ENCODE measurements at places on chromosomes 13 and 19. TPM values are rescaled to one million over a fixed set of nuclear protein-coding genes. Genes with fewer than 3 reads are reported as not detected.

DNA sequence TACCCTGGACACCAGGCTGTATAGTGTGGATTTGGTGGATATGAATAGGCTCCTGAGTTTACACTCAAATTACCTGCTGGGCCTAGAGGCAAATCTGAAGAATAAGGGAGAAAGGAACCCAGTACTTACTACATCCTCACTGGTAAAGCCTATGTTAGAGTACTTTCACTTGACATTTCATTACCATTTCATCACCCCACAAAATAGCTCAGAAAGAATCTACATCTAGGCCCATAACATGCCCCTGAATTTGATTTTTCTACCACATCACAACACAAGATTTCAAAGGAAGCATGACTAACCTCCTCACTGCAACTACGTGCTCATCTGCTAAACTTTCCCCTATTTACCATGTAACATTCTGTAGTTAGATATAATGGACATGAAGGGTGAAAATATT, 43.3 kb downstream of the VWA8 start:
- no peaks in the 10 kb centered on the region for H3K36me3 ChIP-seq
- no peak overlapping the region for H3K4me3 ChIP-seq
- H3K27me3 ChIP-seq, result no peaks in the 10 kb centered on the region
- DNase-seq, result no peak
- H3K4me1 ChIP-seq, result peaks cover 10% of the 10 kb centered on the region

GRCh38 chr19:8050274-8051096, 2.1 kb upstream of the CCL25 start:
- H3K4me1 ChIP-seq, result peaks cover 6% of the 10 kb centered on the region
- peaks cover 5% of the 10 kb centered on the region for H3K27me3 ChIP-seq
- no peak overlapping the region for H3K27ac ChIP-seq
- H3K36me3 ChIP-seq, result no peaks in the 10 kb centered on the region
- H3K4me3 ChIP-seq, result peak overlapping the region; percentile 17
- peak; percentile 82 for DNase-seq

GRCh38 chr13:45490068-45490467, 25.3 kb downstream of the COG3 start:
- no peaks in the 10 kb centered on the region for H3K4me1 ChIP-seq
- no peak overlapping the region for H3K27ac ChIP-seq
- DNase-seq, result no peak
- no peak overlapping the region for H3K4me3 ChIP-seq
- H3K36me3 ChIP-seq, result no peaks in the 10 kb centered on the region

- H3K4me1 ChIP-seq, result no peaks in the 10 kb centered on the region
- H3K27me3 ChIP-seq, result no peaks in the 10 kb centered on the region
- H3K4me3 ChIP-seq, result no peak overlapping the region
- H3K36me3 ChIP-seq, result no peaks in the 10 kb centered on the region
- DNase-seq, result no peak
These were observed 60.9 kb upstream of the MED4 start for GRCh38 chr13:48155848-48156247.

GRCh38 chr13:54486421-54487166, 1458.0 kb downstream of the OLFM4 start:
- no peaks in the 10 kb centered on the region for H3K27me3 ChIP-seq
- H3K4me3 ChIP-seq, result no peak overlapping the region
- DNase-seq, result no peak
- H3K4me1 ChIP-seq, result no peaks in the 10 kb centered on the region

DNA sequence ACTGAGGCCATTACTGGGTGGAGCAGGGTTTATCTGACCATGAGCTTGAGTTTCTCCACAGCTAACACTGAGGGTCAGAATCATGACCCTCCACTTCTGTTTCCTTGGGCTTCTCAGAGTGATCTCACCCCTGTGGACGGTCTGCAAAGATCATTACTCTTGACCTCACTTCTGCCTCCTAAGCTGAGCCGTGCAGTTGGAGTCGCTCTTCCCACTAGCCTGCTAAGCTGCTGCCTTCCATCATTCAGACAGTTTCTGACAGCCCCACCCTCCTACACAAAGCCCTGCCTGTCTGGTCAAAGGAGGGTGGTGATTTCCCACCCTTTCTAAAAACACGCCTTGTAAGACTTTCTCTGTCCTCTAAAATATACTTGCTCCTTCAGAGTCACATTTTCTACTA, 9.3 kb upstream of the FRY start:
- H3K36me3 ChIP-seq, result no peaks in the 10 kb centered on the region
- no peak overlapping the region for H3K4me3 ChIP-seq
- no peak overlapping the region for H3K27ac ChIP-seq
- H3K27me3 ChIP-seq, result no peaks in the 10 kb centered on the region
- H3K4me1 ChIP-seq, result no peaks in the 10 kb centered on the region
- no peak for DNase-seq

- no peaks in the 10 kb centered on the region for H3K36me3 ChIP-seq
- H3K27ac ChIP-seq, result peak overlapping the region; percentile 67
- no peak overlapping the region for H3K4me3 ChIP-seq
- no peaks in the 10 kb centered on the region for H3K27me3 ChIP-seq
These were observed 6.6 kb upstream of the OR10H5 start for GRCh38 chr19:15780610-15781418.

DNA sequence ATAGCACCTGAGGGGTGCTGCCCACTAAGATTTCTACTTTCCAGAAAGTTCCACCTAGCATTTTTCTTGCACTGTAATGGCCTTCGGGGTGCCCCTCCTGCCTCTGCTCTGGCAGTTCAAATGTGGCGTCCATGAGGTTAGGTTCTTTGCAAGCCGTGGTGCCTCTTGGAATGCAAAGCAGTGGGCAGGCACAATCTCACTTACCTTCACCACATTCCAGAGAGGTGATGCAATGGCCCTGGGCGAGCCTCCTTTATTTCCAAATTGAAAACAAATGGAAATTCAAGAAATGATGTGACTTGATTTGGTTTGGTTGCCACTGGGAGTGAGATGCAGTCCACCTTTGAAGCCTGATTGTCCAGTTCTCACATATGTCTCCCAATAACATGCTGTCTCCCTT, 46.9 kb downstream of the FGF9 start:
- no peak overlapping the region for H3K4me3 ChIP-seq
- no peak for DNase-seq
- H3K36me3 ChIP-seq, result no peaks in the 10 kb centered on the region
- H3K27ac ChIP-seq, result no peak overlapping the region
- H3K4me1 ChIP-seq, result no peaks in the 10 kb centered on the region

- H3K27me3 ChIP-seq, result no peaks in the 10 kb centered on the region
- H3K27ac ChIP-seq, result no peak overlapping the region
- DNase-seq, result no peak
- peaks cover 35% of the 10 kb centered on the region for H3K4me1 ChIP-seq
These were observed 61.1 kb upstream of the NPAS1 start for GRCh38 chr19:46958532-46958931.

DNA sequence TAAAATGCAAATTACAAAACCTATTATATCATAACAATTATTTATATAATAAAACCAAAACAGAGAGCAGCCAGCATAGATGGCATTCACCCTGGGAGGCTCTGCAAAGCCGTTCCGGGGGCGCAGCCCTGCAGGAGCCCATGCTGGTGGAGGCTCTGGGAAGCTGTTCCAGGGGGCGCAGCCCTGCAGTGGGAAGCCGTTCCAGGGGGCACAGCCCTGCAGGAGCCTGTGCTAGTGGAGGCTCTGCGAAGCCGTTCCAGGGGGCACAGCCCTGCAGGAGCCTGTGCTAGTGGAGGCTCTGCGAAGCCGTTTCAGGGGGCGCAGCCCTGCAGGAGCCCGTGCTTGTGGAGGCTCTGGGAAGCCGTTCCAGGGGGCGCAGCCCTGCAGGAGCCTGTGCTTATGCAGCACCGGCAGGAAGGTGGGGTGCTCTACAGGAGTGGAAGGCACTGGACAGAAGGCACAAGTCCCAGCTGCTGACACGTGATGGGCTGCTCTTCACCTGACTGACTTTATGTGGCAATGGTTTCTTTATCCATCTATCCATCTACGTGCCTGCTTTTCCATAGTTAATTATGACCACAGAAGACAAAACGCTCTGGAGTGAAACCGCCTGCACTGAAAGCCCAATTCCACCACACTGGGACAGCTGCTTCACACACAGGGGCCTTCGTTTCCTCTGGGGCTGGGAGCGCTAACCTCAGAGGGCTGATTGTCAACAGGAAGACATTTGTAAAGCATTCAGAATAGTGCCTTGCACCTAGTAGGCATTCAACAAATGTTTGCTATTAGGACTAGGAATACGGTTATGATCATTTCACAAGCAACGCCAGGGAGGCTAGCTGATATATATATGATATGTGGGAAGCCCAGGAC, 23.7 kb downstream of the PCID2 start:
- no peaks in the 10 kb centered on the region for H3K4me1 ChIP-seq
- H3K27me3 ChIP-seq, result no peaks in the 10 kb centered on the region
- H3K4me3 ChIP-seq, result no peak overlapping the region
- H3K36me3 ChIP-seq, result no peaks in the 10 kb centered on the region
- no peak for DNase-seq

- no peak overlapping the region for H3K4me3 ChIP-seq
- no peak for DNase-seq
- no peaks in the 10 kb centered on the region for H3K36me3 ChIP-seq
- no peak overlapping the region for H3K27ac ChIP-seq
- H3K27me3 ChIP-seq, result no peaks in the 10 kb centered on the region
These were observed 17.8 kb downstream of the RASL11A start for GRCh38 chr13:27288392-27288791.

- H3K4me1 ChIP-seq, result peaks cover 27% of the 10 kb centered on the region
- DNase-seq, result no peak
- H3K27ac ChIP-seq, result peak overlapping the region; percentile 99
- no peaks in the 10 kb centered on the region for H3K27me3 ChIP-seq
These were observed 2.4 kb downstream of the SMG9 start for GRCh38 chr19:43752287-43752875.

- no peak for DNase-seq
- no peak within 1 kb of the TSS for H3K27ac ChIP-seq
- H3K4me1 ChIP-seq, result no peaks in the 10 kb centered on the region
- peaks cover 13% of the 10 kb centered on the region for H3K27me3 ChIP-seq
- no peak within 1 kb of the TSS for H3K4me3 ChIP-seq
- no peaks in the 10 kb centered on the region for H3K36me3 ChIP-seq
These were observed at the start of gene SMIM17 for GRCh38 chr19:56642711-56643459. TSS of gene SMIM17 (plus strand) at chr19:56643159. CDS start at chr19:56645668, 2,509 bp downstream.

- H3K4me1 ChIP-seq, result no peaks in the 10 kb centered on the region
- no peak overlapping the region for H3K27ac ChIP-seq
- no peak for DNase-seq
- H3K36me3 ChIP-seq, result no peaks in the 10 kb centered on the region
- no peaks in the 10 kb centered on the region for H3K27me3 ChIP-seq
These were observed 95.3 kb upstream of the TEX29 start for GRCh38 chr13:111225166-111225565.

DNA sequence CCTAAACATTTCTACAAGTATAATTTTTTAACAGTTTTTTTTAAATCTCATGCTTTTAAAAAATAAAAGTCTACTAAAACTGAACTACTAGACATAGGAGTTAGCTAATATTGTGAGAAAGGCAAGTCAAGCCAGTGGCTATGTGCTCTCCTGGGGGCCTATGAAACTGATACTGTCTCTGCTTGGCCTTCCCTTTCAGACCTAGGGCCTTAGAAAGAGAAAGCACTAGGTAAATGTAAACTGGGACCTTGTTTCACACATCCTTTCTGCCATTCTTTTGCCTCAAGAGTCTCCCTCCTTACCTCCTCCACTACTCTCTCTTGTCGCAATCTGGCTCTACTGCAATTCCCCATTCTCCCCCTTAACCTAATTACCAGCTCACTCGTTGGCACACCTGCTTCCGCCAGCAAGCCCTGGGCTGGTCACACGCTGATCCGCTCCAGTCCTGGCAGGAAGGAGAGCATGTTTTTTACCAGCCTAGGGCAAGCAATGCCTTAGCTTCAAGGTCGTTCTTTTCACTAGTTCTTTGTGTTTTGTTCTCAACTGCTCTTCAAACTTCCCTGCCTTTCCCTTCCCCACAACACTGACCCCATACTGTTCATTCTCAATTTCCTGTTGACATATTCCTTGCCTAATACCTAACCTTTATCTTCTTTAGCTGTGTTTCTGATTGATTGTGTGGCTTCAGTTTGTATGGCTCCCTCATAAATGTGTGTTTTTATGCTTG, 23.1 kb downstream of the TBC1D4 start:
- no peaks in the 10 kb centered on the region for H3K36me3 ChIP-seq
- H3K4me1 ChIP-seq, result peaks cover 16% of the 10 kb centered on the region
- H3K4me3 ChIP-seq, result no peak overlapping the region

DNA sequence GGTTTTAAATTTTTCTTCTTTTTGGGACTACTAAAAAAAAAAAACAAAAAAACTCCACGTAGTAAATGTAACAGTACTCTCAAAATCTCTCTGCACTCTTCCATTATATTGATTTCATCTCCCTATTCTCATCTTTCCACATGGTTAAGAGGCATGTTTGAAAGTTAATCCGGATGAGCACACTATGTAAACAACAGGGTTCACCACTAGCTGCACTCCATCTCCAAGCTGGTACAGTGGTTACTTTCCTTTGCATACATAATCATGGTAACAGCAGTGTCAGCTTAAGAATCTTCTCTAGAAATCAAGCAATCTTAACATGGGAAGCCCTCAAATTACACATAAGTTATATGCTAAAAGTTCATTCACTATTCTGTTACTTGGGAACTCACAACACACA, 92.6 kb downstream of the MIPEP start:
- H3K27me3 ChIP-seq, result no peaks in the 10 kb centered on the region
- no peaks in the 10 kb centered on the region for H3K4me1 ChIP-seq
- H3K4me3 ChIP-seq, result no peak overlapping the region
- no peak for DNase-seq
- H3K27ac ChIP-seq, result no peak overlapping the region

DNA sequence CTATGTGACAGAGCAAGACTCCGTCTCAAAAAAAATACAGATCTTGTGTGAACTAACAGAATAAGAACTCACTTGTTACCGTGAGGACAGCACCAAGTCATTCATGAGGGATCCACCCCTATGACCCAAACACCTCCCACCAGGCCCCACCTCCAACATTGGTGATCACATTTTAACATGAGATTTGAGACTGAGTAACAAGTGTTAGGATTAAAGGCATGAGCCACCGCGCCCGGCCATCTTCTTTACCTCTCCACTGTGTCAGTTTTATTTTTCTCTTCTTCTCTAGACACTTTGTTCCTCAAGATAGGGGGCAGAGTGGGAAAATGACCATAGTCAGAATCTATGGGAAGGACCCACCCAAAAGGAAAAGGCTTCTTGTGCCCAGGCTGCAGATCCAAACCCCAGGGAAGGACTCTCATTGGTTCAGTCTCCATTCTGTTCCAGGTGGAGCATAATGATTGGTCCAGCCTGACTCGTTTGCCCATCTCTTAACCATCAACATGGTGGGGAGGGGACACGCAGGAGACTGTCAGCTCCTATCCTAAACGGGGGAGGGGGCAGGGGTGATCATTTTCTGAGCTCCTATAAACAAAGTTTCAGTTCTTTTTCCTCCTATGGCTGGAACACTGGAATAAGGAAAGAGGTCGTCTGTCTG, 1.3 kb upstream of the CALM3 start:
- H3K4me3 ChIP-seq, result peak overlapping the region; percentile 71
- H3K27ac ChIP-seq, result peak overlapping the region; percentile 99
- peaks cover 26% of the 10 kb centered on the region for H3K4me1 ChIP-seq
- no peak for DNase-seq
- H3K36me3 ChIP-seq, result no peaks in the 10 kb centered on the region
- H3K27me3 ChIP-seq, result no peaks in the 10 kb centered on the region

GRCh38 chr19:45175515-45176345, 2.3 kb downstream of the TRAPPC6A start:
- DNase-seq, result no peak
- no peaks in the 10 kb centered on the region for H3K36me3 ChIP-seq
- no peaks in the 10 kb centered on the region for H3K27me3 ChIP-seq
- no peak overlapping the region for H3K27ac ChIP-seq
- H3K4me1 ChIP-seq, result peaks cover 26% of the 10 kb centered on the region

UBXN6 gene
- 314 TPM for total RNA-seq

KLK2 gene
- not detected for total RNA-seq

CATSPERD gene
- total RNA-seq, result not detected

CYP4F22 gene
- total RNA-seq, result not detected

POLRMT gene
- 67.5 TPM for total RNA-seq

ACTN4 gene
- total RNA-seq, result 458 TPM

VAV1 gene
- 3.8 TPM for total RNA-seq
